ENCODE measurements at places on chromosomes 6 and 20.

DNA sequence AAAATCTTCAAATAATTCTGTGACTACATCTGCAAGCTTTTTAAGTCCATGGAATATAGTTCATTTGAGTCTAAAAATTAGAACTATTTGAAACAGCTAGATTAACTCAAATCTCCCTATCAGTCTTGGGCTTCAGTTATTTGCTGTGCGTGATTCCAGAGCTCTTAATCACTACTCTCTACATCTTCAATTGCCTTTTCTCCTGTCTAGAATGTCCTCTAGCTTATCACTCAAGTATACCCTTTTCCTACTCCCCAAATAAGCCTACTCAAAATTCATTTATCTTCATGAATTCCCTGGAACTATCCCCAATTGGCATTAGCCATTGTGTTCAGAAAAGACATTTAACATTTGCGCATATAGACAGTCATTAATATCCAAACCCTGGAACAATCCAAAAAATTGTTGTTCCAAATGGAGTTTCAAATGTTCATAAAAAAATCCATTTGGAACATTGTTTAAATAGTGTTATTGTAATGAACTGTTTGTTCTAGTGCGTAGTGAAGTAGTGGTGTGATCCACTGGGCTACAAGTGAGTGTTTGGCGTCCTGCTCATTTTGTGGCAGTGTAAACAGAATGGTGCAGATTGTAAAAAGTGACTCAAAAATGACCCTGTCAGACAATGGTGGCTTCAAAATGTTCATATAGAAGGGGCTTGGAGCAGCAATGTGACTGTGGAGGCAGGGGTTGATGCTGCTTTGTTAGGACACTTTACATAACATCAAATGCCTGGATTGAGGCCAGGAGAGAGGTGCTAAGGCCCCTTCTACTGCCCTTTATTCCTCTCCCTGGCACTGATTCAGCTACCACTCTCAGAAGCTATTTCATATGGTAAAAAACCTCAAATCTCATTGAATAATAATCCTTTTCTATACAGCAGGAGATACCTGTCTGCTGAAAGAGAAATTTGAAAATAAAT, 122.3 kb downstream of the KIF6 start:
- no peak for DNase-seq

DNA sequence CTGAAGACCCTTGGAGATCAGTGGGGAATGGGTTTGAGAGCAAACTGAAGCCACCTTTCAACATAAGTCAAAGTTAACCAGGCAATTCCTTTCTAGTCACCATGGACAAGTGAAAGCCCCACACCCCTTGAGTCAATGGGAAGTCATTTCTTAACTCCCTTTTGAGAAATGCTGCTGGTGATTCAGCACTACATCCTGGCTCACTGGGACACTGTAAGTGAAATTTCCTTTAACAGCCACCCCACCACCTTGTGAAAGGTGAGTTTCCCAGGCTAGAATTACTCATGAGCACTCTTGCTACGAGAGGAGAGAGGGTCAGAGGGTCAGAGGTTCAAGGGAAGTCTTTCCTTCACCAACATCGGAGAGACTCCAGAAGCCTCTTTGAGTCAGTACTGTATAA, 93.3 kb upstream of the MARCKS start:
- DNase-seq: peak; percentile 88

DNA sequence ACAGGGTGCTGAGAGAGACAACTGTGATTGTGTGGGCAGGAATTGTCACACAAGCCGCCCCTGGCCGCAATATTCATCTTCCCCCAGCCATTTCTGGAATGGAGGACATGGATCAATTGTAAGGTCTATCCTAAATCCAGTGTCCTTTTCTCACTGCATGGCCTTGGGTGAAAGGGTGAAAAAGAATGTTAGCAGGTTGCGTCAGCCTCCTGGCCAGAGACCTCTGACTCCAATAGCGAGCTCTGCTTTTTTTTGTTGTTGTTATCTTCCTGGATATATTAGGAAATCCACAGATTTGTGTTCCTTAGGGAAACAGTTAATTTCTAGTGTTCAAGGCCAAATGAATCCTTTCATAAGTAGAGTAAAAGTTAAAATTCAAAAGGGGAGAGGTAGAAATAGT, 47.1 kb upstream of the CD83 start:
- no peak for DNase-seq

DNA sequence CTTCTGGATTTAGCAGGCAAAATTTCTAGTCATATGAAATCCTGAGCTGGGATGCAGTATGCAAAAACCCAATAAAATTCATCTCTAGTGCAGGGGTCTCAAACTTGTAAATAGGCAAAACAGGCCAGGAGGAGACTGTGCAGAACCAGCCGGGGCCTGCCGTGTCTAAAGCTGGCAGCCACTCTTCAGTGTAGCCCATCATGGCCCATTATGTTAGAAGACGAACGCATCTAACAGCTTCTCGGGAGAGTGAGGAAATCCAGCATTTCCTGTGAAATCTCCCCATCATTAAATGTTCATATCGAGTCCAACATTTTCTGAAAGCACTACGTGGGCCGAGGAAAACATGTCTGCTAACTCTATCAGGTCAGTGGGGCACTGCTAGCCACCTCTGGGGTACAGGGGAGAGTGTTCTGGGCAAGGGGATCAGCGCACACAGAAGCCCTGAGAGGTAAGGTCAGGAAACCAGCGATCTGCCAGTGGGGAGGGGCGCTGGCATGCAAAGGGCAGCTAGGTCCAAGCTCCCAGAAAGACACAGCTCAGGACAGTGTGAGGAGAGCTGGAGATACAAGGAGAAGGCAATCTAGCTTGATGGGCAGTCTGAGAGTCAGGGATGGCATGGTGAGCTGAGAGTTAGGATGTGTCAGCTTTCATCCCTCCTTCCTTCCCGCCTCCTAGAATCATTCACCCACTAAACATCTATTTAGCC, 144.2 kb downstream of the PREX1 start:
- no peak for DNase-seq

DNA sequence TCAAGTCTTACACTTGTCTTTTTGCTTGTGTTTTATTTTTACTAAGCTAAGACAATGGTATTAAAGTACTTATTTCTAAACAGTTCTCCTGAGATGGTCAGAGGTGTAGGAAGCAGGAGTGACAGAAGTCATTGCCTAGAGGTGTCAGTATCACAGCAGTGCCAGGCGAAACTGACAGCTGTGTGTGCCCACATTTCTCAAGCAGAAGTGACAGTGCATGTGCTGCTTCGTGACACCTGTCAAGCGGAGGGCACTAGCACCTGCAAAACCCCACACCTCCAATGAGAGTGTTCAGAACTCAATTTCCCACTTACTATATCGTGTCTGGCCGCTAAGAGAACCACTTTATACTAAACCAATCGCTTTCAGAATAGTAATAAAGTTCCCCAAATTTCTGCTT, 82.8 kb downstream of the SLC23A2 start:
- no peak for DNase-seq

DNA sequence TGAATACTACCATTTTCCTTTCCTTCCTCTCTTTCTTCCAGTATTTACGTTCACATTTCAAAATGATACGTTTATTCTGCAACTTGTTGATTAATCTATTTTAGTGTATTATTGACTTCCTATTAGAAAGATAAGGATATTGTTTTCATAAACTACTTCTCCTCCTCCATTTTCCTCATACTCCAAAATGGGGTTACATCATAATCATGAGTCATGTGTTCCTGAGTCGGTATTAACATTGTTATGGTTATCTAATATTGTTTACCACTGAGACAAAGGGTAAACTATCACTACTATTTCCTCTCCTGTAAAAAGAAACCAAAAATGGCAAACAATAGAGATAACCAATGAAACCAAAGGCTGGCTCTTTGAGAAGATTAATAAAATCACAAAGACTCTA, 126.5 kb upstream of the CDYL start:
- DNase-seq: no peak

DNA sequence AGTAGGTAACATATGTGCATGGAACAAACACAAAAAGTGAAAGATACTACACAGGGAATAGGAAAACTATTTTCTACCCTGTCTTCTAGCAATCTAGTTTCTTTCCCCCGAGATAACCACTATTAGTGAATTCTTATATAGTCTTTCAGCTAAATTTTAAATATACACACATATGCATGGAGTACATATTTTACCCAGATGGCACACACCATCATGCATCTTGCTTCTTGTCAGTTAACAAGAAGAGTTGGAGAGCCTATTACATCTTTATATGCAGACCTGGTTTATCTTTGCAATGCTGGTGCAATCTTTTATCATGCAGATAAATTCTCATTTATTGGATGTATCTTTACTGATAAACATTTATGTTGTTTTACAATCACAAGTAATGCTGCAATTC, 100.4 kb downstream of the OTOR start:
- no peak for DNase-seq

DNA sequence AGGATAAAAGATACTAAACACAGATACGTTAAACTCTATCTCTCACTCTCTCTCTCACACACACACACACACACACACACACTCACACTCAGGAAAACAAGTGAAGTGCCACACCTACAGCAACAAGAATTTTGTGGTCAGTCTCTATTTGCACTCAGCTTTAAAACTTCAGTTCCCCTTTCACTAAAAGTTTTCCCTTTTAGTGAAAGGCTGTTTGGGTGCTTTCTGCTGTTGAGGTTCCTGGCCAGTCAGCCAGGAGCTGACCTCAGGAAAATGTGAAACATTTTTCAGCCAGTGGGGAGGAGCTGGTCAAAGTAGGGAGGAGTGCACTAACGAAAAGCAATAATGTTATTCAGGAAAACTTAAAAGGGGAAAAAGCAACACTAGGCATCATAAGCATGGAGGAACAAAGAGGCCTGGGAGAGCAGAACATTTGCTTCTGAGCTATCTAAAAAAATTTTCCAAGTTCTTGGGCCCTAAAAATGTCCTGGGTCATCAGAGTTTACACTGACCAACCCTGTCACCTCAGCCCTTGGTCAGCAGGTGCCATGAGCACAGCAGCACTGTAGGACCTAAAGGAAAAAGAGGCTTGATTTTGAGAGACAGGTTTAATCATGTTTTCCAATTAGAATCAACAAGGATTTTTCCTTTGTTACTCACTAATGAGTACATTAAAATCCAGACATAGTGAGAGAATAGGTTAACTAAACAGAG, 30.7 kb upstream of the NT5E start:
- DNase-seq: no peak

DNA sequence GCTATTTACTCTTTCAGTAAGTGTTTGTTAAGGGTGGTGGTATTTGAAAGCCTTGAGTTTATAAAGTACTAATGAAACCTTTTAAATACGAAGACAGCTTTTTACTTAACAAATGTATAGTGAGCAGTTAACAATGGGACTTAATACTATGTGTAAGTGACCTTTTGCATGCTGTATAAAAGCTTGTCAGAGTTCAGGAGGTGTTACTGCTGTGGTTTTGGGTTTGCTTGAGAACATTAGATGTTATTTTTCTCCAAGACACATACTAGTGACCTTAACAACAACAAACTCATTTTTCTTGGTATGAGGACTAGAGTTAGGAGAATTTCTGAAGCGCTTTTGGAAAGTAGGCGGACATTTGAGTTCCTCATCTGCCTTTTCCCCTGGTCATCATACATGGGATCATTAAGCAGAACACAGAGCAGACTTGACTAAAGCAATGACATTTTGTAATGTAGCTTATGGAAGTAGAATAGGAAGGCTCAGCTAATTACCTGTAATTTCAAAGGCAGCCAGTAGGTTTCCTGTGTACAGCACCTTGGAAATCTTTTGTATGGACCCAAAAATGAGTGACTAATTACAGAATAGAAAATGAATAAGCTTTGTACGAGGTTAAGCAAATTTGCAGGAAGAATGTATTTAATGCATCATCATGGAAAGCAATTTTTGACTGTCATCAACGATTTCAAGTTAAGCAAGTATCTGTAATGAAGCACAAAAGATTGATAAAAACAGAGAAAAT, 14.1 kb downstream of the CDYL start:
- DNase-seq: no peak

DNA sequence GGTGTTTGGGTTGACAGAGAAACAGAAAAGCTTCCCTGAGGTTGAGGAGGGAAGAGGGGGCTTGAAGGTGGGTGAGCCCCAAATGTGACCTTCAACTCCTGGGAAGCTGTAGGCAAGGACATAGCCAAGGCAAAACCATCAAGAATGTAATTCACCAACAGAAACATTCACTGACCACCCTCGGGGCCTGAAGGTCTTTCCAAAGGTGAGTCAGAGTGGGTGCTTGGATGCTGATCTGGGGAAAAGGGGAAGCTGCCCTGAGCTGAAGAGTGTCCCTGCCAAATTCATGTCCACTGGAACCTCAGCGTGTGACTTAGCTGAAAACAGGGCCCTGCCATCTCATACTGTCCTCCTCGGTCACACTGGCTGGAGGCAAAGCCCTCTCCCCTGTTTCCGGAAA, 234.2 kb upstream of the SULF2 start:
- DNase-seq: no peak

GRCh38 chr20:17010181-17010580, 216.7 kb upstream of the PCSK2 start:
- no peak for DNase-seq

- no peak for DNase-seq
Measured at GRCh38 chr6:122653094-122653493, 42.9 kb downstream of the PKIB start.

DNA sequence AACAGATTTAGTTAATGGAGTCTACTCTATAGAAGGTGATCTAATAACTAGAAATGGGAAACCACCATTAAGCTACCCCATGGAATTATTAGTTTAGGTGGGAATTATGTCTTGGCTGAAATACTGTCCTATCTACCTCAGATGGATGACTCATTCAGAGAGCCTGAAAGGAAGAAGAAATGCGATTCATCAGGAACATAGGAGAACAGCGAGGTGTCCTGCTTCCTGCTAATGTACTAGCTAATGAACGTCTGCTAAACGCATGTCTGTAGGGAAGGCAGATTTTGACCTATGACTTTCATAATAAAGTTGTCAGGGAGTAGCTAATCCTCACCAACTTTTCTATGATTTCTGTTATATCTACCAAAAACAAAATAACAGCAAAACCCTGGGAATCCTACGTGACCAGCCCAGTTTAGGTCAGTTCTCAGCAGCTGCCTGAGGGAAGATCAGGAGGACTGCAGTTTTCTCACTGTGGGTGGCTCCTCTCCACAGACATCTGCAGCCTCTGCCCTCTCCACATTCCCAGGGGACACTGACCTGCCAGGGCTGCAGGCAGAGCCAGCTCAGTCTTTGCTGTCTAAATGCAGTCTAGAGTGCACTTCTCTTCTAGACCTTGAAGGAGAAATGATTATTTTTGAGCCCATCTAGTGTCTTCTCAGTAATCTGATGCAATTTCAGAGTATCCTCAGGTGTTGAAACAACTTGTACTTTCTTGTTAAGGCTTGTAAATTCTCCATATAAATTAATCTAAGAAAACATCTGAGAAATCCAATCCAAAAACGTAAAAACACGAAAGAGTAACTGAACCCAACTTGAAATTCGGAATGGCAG, 18.1 kb upstream of the SFT2D1 start:
- DNase-seq: peak; percentile 88

- DNase-seq: peak; percentile 63
Measured at GRCh38 chr20:34709044-34709830, 5.1 kb downstream of the TP53INP2 start.

GRCh38 chr6:26363882-26364701, 906 bp upstream of the BTN3A2 start:
- DNase-seq: peak; percentile 37

- DNase-seq: no peak
Measured at GRCh38 chr20:47768016-47768824, 17.1 kb downstream of the SULF2 start.

GRCh38 chr6:152301765-152302568, 335.2 kb downstream of the SYNE1 start:
- peak; percentile 98 for DNase-seq
